Esophagus squamous epithelium (tissue), 5 donors: ENCODE measurements at places on chromosomes 2 and 18. TPM values are rescaled to one million over a fixed set of nuclear protein-coding genes. Genes with fewer than 3 reads are reported as not detected.

The LMAN1 gene
- total RNA-seq: 67.1 TPM

The L3MBTL4 gene
- 5.2 TPM for total RNA-seq

The ICA1L gene
- 0.87 TPM for total RNA-seq

The FAM110C gene
- 48.3 TPM for total RNA-seq

The SERPINB3 gene
- total RNA-seq: 1,684 TPM

The C2orf80 gene
- not detected for total RNA-seq

The INSIG2 gene
- 2.5 TPM for total RNA-seq
